CD4-positive, alpha-beta T cell treated with Interleukin-6 for 4 hours (primary cell): ENCODE measurements at places on chromosomes 7 and 10.

GRCh38 chr7:8387551-8388256, 45.7 kb upstream of the NXPH1 start:
- DNase-seq = no peak

DNA sequence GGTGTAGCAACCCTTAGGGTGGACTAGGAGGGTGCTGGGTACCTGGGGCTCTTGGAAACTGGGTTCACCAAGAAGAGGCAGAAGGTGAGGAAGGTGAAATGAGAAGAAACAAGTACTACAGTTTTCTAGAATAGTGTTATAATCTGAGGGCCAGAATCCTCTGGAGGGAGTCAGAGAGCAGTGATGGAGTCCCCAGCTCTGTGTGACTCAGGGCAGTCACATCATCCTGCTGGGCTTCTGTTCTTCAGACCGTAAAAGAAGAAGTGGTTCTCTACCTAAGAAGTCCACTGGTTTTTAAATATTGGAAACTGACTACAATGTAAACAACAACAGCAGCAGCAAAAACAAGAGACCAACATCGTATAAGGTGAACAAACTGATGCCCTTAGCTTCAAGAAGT, 197.3 kb downstream of the PRPF18 start:
- peak; percentile 54 for DNase-seq

GRCh38 chr10:35855155-35855947, 213.3 kb upstream of the FZD8 start:
- DNase-seq = no peak

- DNase-seq = no peak
Measured at GRCh38 chr10:4136121-4136520, 351.1 kb upstream of the KLF6 start.

DNA sequence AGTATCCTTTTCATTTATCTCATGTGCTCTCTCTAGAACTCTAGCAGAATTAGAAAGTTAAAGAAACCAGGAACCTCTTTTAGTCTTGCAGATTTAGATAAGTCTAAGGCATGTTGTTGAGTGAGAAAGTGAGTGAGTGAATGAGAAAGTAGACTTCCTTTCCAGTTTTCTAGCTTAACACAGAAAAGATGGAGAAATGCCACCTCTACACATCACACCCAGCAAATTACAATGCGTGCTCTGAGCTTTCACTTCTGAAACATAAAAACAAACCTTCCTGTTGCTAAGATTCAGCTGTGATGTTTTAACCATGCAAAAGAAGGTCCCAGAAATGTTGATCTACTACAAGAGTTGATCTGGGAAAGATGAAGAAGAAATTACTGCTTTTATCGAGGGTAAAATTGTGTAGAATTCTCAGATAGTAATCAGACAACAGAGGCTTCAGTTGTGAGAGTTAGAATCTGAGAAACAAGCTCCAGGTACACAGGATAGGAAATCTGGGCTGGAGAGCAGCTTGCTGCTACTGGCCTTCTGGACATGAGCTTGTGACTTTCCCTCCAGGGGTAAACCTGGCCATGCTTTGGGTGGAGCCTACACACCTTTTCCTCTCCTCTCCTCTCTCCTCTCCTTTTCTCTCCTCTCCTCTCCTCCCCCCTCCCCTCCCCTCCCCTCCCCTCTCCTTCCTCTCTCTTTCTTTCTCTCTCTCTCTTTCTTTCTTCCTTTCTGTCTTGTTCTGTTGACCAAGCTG, 4.6 kb downstream of the CYP3A5 start:
- DNase-seq = no peak

DNA sequence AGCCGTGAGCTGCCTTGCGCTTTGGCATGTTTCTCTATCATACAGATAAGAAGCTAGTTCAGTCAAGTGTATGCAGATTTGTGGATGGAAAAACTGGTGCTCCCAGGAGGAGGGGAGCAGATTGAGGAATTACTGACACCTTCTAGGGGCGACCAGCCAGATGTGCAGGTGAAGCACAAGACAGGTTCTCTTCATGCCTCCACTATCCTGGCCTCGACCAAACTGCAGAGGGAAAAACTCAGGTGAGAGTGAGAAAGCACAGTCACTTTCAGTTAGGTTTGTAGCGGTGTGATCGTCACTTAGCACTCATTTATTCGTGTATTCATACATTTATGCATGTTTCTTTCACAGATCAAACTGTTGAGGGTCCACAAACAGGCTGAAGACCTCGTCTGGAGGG, 600 bp upstream of the DBNL start:
- DNase-seq = no peak

GRCh38 chr7:76514926-76515771, 4.8 kb downstream of the UPK3B start:
- DNase-seq = no peak

GRCh38 chr10:77576007-77576367, 61.6 kb downstream of the KCNMA1 start:
- no peak for DNase-seq

DNA sequence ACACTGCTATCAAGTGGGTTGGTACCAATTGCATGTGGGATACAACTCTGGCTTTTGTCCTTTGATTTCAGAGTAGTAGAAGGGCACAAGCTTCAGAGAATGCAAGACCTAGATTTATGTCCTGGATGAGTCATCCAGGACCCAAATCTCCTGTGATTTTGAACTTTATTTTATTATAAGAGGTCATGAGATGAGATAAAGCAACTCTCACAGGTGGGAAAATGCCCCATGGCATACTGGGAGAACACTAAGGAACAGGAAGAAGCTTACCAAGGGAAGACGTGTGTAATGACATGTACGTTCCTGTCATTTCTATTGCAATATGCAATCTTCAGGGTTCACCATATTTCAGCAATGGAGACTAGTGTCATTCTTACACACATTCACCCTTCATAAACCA, 966 bp downstream of the MALRD1 start:
- no peak for DNase-seq

- DNase-seq = no peak
Measured at GRCh38 chr10:6242089-6242488, 39.4 kb downstream of the PFKFB3 start.

DNA sequence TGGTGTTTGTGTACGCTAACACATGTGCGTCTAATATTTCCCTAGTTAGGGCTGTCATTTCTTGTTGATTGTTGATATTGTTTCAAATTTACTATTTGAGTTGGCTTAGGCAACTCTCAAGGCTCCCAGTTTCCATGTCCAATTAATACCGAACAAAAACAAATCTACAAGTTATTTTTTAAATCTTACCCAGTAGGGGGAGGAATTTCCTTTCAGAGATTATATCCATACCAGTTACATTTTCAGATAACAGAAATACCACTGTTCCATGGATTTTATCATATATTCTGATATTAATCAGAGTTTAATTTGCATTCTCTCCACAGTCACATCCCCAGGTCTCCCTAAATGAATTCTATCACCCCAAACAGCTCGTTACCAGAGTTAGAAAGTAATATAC, 7.2 kb upstream of the AKR1B10 start:
- no peak for DNase-seq

- DNase-seq = peak; percentile 50
Measured at GRCh38 chr7:14691597-14692203, 210.9 kb downstream of the DGKB start.

DNA sequence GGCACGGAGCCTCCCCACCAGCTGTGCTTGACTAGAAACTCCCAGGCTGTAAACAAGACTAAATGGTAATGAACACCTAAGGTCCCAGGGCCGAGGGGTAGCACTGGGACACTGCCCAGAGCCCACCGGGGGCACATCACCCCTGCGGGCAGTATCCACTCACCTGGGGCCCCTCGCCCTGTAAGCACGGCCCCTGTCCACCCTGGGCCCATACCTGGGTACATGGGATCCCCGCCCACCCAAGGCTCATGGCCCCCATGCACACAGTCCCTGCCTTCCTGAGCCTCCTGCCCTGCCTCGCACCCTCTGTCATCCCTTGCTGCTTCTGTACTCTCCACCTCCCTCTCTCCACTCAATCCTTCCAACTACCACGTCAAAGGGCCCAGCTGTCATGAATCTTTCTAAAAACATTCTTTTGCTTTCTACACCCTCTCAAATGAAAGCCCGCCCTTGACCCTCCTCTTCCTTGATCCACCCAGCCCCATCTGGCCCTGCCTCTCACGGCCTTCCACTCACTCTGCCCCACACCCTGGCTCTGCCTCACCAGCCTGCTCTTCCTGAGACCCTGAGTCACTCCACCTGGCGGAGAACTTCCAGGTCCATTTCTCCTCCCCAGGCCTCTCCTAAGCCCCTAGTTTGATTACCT, 173.1 kb downstream of the PARD3 start:
- no peak for DNase-seq
